Astrocyte of the cerebellum (primary cell): ENCODE measurements at places on chromosomes 5 and 9.

DNA sequence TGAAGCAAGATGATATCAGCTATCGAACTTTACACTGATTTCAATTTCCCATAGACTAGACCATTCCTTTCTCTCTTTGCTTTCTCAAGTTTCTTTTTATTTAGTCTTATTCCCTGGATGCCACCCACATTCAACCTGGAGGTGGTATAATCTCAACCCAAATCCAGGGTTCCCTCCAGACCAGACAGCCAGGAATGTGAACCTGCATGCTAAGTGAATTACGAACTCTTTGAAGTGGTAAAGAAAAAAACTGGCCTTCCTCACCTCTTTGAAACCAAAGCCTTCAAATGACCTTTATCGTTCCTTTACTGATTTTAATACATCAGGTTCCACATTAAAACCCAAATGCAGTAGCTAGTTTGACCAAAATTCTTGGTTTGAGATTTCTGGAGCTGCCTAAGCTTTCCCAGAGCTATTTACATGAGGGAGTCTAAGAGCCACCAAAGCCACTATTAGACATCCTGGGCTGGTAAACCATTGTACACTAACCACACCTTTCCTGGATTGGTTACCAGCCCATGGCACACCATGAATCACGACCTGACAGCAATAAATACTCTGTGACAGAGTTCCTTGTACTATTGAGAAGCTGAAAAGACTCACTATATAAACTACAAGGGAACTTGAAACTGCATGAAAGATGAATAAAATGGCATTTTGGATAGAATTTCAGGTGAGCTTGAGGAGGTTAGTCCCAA is 323.7 kb downstream of the ADAMTS6 start:
- DNase-seq: no peak

DNA sequence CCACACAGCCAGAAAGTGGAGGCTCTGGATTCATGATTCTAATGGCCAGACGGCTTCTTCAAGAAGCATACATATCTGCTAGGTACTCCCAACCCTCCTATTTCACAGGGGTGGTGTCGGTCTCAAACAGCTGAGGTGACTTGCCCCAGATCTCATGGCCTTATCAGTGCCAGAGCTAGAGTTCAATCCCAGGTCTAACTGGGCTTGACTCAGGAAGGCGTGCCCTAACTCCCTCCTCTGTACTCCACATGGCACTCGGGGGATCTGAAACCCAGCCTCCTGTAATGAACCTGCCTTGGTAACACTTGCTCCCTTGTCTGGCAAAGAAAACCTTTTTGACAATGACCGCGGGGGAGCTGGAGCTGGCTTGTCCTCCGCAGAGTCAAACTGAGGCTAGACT is 2.1 kb downstream of the QRFP start:
- no peak for DNase-seq

GRCh38 chr5:35487233-35488025 is 130.2 kb upstream of the SPEF2 start:
- DNase-seq: no peak

DNA sequence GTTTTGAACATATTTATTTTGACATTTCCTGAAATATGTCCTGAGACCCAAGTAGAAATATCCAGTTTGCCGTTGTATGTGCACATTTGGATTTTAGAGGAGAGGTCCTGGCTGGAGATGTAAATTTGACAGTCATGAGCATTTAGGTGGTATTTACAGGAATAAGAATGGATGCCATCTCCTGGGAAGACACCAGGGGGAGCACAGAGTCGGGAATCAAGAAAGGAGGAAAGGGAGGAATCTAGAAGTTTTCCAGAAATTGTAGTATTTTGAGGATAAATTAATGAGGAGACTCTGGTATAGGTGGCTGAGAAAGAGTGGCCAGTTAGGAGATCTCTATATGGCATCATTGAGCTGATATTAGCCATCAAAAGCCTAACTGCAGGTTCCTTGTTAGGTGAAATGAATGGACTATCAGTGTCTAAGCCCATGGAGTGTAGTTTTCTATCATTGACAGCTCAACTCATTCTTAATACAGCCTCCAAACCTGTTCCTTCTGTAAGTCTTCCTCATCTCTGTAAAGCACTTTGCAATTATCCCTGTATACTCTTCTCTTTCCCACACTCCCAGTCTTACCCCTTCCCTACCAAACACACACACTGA is 7.2 kb downstream of the GAPT start:
- peak; percentile 18 for DNase-seq

DNA sequence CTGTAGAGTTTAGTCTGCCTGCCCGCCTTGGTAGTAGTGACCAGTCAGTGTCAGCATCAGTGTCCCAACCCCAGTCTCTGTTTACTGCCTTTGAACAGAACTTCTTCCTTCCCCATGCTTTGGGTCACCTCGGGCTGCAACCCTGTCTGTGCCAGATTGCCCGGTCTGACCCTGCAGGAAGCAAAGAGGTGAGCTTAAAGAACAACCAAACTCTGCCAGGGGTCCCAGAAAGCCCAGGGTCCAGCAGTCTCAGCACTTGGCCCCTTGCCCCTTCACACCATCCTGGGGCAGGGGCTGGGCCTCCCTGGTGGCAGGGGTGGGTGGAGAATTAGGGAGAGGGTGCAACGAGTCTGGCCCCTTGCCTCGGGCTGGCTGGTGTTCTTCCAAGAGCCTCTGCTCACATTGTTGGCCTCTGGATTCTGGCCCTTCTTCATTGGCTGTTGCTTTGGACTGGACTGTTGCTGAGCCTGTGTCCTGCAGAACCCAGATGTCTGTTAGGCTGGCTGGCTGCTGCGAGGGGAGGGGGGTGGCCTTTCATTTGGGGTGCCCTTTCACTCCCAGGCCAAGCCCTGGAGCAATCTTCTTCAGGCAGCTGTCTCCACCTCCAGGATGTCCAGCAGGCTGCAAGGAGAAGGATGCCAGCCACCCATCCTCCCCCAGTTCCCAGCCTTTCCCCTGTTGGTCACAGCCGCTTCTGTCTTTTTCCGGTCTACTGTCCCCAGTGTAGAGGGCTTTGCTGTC is 51.2 kb downstream of the SAR1B start:
- no peak for DNase-seq

- DNase-seq: no peak
Measured at GRCh38 chr5:89043676-89044075, 160.7 kb upstream of the MEF2C start.

GRCh38 chr9:100525563-100525962 is 52.3 kb upstream of the CAVIN4 start:
- DNase-seq: no peak

- no peak for DNase-seq
Measured at GRCh38 chr5:175479125-175479881, 943 bp downstream of the SFXN1 start.
